ENCODE measurements at places on chromosomes 2 and 18. TPM values are rescaled to one million over a fixed set of nuclear protein-coding genes. Genes with fewer than 3 reads are reported as not detected.

BOLL gene
- total RNA-seq = not detected

TRABD2A gene
- not detected for total RNA-seq

CYP27A1 gene
- total RNA-seq = 11.2 TPM

LDLRAD4 gene
- total RNA-seq = 1.3 TPM

DNA sequence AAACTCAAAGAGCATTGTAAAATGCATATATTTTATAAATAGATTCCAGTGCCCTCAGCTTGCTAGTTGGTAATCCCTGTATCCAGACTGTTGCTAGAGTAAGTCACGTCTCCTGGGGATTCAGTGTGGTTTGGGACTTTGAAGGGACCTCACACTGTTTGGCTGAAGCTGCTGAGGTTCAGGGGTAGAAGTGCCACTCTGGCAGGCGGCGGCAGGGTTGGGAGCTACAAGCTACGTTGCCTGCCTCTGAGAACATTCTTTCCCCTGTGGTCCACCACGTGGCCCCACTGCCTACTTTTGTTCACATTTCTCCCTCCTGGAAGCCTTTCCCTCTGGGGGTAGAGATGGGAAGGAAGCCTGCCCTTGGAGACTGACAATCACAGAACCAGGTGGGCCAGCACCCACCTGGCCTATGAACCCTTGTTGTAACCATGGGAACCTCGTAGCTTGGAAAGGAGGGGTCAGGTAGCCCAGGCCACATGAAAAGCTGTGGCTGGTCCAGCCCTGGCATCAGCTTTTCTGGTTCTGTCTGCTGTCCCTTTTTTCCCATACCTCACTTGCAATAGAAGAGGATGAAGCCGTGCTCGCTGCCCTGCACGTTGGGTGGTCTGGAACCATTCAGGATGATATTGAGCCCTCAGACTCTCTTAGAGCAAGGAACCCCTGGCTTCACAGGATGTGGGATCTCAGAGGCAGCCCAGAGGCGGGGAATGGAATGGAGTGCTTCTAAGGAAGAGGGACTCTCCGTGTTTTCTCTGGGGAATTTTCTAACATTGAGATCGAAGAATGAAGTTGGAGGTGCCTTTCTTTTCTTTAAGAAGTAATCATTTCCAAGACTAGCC, 2.9 kb downstream of the RNF144A start:
- no peaks in the 10 kb centered on the region for H3K36me3 ChIP-seq
- H3K4me3 ChIP-seq = no peak overlapping the region
- no peaks in the 10 kb centered on the region for H3K4me1 ChIP-seq
- no peaks in the 10 kb centered on the region for H3K27me3 ChIP-seq

DNA sequence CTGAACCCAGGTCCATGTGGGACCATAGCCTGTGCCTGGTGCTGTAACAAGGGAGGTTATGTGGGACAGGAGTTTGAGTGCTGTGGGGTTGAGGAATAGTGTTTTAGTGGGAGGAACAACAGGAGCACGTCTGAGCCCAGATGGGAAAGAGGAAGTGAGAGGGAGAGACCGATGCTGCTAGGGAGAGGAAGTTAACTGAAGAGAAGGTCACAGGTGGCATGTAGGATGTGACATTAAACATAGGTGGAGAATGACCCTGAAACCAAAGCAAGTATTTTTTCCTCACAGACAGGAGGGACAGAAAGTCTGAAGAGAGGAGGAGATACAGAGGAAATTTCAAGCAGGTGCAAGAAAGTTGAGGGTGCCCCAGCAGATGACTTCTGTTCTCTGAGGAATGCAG, 87.8 kb downstream of the ACOXL start:
- no peaks in the 10 kb centered on the region for H3K27me3 ChIP-seq
- H3K27ac ChIP-seq = no peak overlapping the region
- no peak for DNase-seq
- no peaks in the 10 kb centered on the region for H3K4me1 ChIP-seq
- H3K4me3 ChIP-seq = no peak overlapping the region

DNA sequence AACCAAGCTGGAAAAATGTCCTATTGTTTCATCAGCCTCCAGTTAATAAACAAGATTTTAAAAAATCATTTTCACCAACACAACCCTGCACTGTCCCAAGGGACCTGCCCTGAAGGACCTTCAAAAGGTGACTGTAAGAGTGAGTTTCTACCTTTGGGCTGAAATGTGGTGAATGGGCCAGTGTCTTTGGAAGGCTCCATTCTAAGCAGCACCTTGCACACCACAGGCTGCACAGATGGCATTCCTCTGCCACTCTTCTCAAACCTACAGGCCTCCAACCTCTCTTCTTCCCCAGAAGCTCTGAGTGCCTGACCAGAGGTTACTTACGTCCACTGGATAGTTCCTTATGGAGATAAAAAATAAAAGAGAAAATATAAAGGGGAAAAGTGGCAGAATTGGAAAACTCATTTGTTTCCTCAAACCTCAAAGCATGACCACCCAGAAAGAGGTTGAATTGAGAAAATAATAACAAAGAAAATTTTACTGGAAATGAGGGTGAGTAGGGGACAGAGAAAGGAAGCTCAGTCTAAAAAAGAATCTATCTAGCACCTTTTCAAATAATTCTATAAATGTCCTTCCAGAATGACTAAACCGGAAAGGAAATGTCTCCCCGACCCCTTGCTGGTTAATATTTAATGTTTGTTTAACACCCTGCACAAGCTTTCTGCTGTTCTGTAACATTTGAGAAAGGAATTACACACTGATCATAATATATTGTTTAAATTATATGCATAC, 175.7 kb downstream of the METTL4 start:
- no peaks in the 10 kb centered on the region for H3K27me3 ChIP-seq
- H3K4me1 ChIP-seq = no peaks in the 10 kb centered on the region
- no peak overlapping the region for H3K27ac ChIP-seq
- no peaks in the 10 kb centered on the region for H3K36me3 ChIP-seq
- DNase-seq = no peak
- H3K4me3 ChIP-seq = no peak overlapping the region

- H3K27me3 ChIP-seq = no peaks in the 10 kb centered on the region
- no peaks in the 10 kb centered on the region for H3K4me1 ChIP-seq
These were observed 54.7 kb downstream of the SLC66A2 start for GRCh38 chr18:79896738-79897137.

DNA sequence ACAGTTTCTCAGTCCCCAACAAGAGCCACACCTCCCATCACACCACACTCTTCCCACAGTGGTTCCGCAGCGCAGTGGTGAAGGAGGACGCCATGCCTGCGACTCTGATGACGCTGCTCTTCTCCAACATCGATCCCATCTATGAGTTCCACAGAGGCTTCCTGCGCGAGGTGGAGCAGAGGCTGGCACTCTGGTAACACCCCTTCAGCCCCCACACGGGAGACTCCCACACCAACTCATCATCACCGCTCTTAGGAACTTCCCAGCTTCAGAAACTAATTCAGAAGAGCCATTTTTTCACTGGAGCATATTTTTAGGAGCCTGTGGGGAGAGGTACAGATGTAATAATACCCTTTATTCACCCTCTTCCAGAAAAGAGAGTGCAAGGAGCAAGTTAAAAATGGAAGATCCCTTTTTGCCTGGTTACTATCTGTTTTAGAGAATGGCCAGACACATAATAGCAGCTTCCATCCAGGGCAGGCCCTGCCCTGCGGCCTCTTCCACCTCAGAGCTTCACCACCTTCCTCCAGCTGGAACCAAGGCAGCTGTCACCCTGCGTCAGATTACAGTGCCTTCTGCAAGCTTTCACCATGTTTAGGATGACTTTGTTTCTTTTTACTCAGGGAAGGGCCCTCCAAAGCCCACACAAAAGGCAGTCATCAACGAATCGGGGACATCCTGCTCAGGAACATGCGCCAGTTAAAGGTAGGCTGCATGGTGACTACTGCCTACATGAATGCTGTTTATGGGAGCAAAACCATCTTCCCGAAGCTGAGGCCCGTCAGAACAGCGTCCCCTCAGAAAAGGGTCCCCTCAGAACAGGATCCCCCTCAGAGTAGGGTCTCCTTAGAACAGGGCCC, 44.9 kb downstream of the STK25 start:
- no peaks in the 10 kb centered on the region for H3K4me1 ChIP-seq
- peaks cover 35% of the 10 kb centered on the region for H3K36me3 ChIP-seq
- no peak for DNase-seq
- no peak overlapping the region for H3K27ac ChIP-seq
- no peak overlapping the region for H3K4me3 ChIP-seq

Data from esophagus squamous epithelium (tissue), 5 donors.